ENCODE measurements at places on chromosomes 4 and X.

DNA sequence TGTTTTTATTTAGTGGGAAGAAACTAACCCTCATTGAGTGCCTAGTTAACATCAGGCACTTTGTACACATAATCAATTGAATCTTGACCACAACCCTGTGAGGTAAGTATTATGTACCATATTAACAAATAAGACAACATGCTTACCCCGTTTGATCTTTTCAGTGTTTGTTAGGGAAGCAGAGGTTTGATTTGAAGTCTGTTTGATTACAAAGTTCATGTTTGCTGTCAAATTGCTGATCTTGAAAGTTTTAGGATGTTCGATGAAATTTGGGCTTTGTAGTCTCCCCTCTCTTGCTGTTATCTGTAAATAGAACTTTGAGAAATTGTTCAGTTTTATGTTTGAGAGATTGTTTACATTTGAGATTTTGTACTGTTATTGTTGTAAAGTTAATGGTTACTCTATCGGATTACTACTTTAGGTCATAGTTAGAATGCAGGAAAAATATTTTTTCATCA is 13.4 kb upstream of the ADH4 start:
- DNase-seq = no peak

GRCh38 chr4:167000141-167000852 is 234.0 kb downstream of the SPOCK3 start:
- no peak for DNase-seq

- no peak for DNase-seq
These were observed 13.7 kb downstream of the SEPTIN11 start for GRCh38 chr4:76963131-76963750.

- DNase-seq = peak; percentile 11
These were observed at the start of gene ADGRG2 for GRCh38 chrX:19121898-19122640. ADGRG2 (minus strand) TSS chrX:19122468; CDS start chrX:19068834, 53,634 bp downstream.

DNA sequence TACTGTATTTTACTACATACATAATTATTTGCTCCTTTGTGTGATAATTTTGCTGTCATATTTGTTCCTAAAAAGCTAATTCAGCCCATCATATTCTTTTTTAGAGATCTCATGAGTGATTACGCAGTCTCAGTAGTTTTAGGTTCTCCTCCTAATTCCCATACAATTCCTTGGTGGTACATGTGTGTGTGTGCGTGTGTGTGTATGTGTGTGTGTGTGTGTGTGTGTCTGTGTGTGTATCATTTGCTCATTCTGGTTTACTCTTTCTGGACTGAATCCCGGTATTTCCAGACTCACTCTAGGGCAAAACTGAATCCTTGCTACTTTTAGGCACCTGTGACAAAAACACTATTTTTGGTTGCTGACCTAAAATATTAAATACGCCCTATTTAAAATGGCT is 34.9 kb downstream of the STK26 start:
- no peak for DNase-seq

DNA sequence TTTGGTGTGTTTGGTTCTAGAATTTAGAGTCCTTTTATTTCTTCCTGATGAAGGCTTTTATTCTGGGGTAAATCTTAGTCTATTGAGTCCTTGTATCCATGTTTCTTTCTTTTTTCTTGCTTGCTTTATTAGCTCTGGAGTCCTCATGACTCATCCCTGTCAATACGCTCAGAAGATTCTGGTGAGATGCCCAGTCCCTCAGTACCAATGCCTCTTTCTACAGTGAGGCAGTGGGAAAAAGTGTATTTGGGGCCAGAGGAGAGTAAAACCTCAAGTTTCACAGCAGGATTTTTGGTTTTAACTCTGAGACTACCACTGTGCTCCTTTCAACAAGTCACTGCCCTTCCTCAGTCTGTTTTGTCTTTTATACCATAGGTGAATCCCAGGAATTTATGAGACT is 368.0 kb downstream of the GBA3 start:
- no peak for DNase-seq

DNA sequence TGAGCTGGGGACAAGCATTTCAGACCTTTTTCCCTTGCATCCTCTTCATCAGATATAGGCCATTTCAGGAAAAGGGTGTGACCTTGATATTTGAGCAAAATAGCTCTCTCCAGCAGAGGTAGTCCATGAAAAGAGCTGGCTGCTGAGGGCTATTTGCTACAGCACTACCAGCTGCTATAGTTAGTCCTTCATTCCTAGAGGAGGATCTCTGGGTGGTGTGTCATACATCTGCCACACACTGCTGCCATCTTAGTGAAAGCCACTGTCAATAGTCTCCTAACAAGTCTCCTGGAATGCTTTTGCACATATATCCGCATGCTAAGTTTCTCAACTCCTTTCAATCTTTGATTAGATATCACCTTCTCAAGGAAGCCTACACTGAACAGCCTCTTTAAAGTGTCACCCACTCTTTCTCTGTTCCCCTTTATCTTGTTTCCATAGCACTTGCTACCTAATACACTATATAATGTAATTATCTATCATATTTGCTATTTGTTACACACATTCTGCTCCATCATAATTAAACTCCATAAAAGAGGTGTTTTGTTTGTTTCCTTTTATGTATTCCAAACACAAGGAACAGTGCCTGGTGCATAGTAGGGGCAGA is 131.9 kb downstream of the TBC1D19 start:
- no peak for DNase-seq

DNA sequence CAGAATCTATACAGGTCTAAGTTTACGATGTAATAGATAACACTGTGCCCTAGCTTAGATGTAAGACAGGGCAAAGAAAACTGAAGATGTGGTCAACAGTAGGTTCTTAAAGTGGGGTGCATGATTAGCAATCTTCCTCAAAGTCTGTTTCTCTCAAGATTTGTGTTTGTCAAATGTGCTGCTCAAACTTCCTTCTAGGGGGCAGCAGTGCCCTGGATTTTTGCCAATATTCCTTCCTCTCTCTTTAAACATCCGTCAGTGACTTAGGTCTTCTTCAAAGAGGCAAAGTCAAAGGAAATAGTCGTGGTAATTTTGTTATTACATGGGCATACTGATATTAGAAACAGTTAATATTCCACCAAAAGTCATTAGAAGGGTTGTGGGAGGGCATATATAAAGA is 4.2 kb upstream of the PDHA2 start:
- no peak for DNase-seq

All from IMR-90 (cell line).